NCI-H2171 treated with DMSO at 0.1 percent for 48 hours (cell line): ENCODE measurements at places on chromosomes 4 and X.
A peak's percentile ranks its signal among the peaks of the same experiment; 100 is the strongest.

- DNase-seq = no peak
Observed at GRCh38 chr4:75655562-75655961, 17.6 kb downstream of the G3BP2 start.

DNA sequence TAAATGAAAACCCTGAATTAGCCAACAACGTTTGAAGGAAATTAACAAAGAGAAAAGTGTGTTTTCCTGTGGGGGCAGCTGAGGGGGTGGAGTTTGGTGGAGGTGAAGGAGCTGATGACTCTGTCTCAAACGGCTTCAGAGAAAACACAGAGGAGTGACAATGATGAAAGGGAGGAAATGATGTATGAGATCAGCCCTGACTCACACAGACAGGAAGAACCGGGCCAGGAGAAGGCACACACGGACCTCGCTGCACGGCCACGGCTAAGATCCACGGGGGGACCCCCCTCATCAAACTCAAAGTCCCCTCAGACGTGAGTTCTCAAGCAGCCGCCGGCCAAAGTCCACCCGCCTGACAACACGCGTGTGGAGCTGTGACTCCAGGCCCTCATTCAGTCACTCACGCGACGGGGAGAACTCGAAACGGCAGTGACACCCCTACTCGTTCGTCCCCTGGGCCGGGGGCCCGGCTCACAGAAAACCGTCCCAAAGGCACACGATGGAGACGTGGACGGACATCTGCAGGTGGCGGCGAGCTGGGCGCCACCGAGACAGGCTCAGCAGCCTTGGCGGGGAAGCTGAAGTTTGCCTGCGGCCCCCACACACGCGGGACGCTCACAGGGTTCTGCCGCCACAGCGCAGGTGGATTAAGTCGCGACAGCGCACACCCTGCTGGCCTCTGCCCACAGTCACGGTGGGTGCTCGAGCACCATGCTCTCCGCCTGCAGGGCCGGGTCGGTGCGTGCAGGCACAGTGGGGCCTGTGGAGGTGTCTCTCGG lies 28.8 kb downstream of the PPP2R3B start:
- DNase-seq = no peak

DNA sequence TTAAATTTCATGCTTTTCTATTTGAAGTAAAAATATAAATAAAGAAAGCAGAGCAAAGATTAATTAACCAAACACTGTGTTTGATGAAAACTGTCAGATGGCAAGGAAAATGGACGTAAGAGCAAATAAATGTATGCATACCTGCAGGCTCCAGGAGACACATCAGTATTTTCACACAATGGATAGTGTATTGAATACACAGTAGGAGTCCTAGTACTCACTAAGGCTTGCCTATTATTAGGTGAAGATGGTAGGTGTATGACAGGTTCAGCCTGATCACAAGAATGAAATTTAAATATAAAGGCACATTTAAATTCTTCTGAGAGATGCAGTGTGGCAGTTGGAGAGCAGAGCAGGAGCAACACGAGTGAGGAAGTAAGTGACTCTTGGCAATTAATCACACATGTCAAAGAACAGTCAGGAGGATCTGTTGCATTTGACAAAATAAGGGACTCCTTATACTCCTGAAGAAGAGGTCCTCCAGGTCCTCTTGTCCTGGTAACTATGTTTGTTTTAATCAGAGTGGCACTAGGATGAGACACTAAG lies 106.0 kb upstream of the NDST4 start:
- DNase-seq = no peak

DNA sequence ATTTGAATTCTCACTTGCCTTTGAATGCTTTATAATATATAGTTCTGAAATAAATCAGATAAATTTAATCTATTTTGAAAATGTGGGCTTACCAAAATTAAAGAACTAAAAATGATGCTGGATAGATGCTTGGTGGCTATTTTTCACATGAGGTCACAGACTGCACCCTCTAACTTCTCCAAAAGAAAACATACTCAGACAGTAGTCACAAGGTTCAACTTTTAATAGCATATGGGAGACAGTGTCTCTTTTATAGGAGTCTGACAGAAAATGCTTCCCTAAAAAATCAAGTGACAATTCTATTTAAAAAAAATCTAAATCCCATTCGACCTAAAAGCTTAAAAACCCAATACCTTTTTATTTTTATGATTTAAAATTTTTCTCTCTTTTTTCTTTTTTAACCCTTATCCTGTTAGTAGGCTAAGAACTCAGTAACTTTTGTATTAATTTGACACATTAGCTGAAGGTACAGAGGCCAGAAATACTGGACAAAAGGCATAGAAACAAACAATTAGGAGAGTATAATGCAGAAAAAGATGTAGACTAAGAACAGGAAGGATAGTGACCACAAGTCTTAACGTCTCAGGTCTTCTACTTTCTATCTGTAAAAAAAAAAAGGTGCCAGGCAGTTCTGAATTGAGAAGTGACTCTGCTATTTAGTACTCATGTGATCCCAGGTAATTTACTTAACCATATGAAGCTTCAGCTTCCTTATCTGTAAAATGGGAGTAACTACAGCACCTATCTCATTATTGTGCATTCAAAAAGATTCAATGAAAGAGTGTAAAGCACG lies 7.6 kb downstream of the TIGD4 start:
- DNase-seq = no peak

DNA sequence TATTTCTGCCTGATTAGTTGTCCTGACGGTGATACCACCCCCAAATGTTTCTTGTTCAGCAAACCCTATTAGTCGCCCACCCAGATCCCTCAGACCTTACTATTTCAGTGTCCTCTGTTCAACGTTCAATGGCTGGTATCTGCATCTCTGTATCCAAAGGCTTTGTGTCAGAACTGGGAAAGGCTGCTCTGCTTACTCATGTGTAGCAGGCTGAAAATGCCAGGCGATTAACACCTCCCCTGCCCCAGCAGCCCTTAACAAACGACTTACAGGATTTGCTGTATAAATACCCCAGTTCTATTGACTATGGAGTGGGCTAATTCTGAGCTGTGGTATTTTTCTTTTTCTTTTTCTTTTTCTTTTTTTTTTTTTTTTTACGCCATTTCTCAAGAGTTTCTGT lies 415.0 kb downstream of the ZNF674 start:
- DNase-seq = no peak

DNA sequence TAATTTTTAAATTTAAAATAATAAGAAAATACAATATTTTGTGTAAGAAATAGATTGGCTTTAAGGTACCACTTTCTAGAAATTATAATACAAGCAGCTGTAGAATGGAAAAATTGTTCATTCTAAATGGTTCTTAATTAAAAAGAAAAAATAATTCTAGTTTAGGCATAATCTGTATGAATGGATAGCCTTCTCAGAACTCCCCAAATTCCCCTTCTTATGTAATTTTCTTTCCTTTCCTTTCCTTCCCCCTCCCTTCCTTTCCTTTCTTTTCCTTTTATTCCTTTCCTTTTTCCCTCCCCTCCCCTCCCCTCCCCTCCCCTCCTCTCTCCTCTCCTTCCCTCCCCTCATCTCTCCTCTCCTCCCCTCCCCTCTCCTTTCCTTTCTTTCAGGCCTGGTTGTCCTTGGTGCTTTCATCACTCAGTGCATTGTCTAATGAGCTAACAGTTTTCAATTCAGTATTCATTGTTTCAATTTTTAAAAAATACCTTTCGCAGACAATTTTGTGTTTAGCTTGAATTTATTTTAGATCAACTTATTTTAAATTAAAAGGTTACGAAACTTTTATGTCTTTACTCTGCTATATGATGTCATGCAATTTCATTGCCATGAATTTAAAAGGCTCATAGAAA lies 28.8 kb downstream of the LRIT3 start:
- DNase-seq = no peak

GRCh38 chrX:112997991-112998390 lies 157.4 kb upstream of the AMOT start:
- no peak for DNase-seq

DNA sequence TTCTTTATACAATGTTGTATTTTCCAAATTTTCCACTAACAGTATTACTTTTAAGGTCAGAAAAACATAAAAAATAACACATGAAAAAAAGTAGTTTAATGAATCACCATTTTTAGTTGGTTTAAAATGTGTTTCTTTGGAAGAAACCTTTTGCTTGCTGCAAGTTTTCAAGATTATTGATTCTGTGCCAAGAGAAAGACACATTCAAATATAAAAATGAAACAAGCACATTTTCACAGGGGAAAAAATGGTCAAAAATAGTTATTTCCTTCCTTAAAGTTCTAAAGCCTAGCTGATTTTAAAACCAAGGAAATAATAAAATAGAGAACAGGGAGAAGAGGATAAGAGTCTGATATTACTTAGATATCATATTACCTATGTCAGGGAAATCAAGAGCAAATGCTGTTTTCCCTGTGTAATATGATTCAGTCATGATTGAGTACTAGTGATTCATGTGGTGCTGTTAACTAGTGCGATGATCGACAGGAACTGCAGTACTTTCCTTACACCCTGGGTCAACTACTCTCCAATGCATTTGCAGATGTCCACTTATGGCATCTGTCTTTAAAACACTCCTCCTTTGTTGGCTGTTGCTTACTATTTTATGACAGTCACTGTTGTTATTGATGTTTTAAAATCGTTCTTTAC lies 103.8 kb downstream of the CAMK2D start:
- peak; percentile 69 for DNase-seq

GRCh38 chr4:15197005-15197404 lies 194.7 kb downstream of the CPEB2 start:
- no peak for DNase-seq

- DNase-seq = peak; percentile 79
Observed at GRCh38 chr4:84032372-84032771, 466.7 kb downstream of the NKX6-1 start.

DNA sequence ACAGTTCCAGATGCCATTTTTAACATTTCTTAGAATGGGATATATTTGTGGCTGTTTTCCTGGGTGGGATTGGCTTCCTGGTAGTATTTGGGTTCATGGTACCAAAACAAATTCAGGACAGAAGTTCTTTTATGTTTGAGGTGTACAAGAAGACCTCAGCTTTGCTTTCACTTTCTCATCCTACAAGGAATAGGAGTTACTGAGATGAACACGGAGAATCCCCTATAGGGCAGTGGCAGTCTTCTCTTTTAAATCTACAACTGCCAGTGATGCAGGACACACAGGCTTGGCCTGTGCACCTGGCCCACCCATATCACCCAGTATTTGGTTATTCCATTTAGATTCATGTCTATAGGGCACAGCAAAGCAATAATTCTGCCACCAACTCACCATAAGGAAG lies 35.2 kb downstream of the SLC10A7 start:
- DNase-seq = no peak

GRCh38 chr4:147805946-147806345 lies 74.1 kb downstream of the ARHGAP10 start:
- no peak for DNase-seq

DNA sequence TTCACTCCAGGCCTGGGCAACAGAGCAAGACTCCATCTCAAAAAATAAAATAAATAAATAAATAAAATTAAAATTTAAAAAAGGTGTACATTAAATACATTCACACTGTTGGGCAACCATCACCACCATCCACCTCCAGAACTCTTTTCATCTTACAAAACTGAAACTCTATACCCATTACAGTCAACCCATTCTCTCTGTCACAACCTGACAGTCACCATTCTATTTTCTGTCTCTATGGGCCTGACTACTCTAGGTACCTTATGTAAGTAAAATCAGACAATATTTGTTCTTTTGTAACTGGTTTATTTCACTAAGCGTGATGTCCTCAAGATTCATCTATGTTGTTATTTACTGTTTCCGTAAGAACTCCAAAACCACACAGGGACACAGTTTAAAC lies 59.6 kb downstream of the FRYL start:
- no peak for DNase-seq

DNA sequence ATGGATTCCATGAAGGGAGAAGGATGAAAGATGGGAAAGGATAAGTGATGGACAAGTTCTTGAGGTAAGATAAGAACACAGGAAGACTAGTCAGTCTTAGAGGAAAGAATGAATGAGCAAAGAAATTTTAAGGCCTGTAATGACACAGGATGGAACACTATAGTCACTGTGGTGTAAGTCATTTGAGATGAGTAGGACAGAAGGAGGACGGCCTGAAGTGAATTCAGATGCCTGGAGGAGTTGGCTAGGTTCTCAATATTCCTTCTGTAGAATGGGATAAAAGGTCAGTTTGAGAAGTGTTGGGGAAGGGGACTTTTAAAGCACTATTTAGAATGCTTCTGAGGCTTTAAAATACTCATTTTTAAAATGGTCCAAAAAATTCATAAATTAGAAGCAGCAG lies 3.9 kb downstream of the MSMO1 start:
- no peak for DNase-seq

- no peak for DNase-seq
Observed at GRCh38 chr4:154368060-154368459, 123.5 kb downstream of the DCHS2 start.

- no peak for DNase-seq
Observed at GRCh38 chr4:123788577-123788976, 392.0 kb downstream of the SPRY1 start.

- no peak for DNase-seq
Observed at GRCh38 chr4:168794881-168795280, 215.2 kb downstream of the CBR4 start.

GRCh38 chr4:127708985-127709384 lies 21.2 kb upstream of the SLC25A31 start:
- DNase-seq = no peak

GRCh38 chrX:1224954-1225353 lies 12.5 kb upstream of the CRLF2 start:
- DNase-seq = no peak

- no peak for DNase-seq
Observed at GRCh38 chrX:20412871-20413486, 146.3 kb upstream of the RPS6KA3 start.

GRCh38 chr4:5823542-5824211 lies 69.2 kb downstream of the CRMP1 start:
- DNase-seq = no peak

DNA sequence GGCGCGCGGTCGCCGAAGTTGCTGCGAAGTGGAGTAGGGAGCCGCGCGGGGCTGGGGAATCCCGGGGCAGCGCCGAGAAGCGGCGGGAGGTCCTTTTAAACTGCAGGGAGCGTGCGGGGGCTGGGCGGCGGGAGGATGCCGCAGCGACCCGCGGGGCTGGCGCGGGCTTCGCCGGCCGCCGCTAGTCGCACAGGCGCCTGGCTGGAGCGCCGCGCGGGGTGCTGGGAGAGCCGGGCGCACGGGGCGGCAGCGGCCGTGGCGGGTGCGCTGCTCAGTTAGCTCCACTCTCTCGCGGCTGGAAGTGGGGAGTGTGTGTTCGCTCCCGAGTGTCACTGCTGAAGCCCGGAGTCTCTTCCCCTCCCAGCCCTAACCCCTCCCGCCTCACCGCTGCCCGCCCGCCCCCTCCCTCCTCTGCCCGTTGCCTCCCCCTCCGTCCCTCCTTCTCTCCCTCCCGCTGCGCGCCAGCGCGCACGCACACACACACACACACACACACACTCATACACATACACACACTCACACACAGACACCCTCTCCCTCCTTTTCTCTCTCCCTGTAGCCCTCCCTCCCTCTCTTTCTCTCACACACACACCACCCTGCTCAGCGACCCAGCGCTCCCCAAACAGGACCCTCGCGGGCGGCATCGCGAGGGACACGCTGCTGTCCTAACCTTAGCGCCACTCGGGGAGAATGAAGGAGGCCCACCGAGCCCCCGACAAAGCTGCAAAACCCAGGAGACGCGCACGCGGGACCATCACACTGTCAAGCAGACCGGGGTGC lies at the start of gene NDNF:
NDNF (minus strand) TSS at position 312 of the 780 bp plus-strand sequence. CDS start 26,698 bp downstream, outside the sequence.
- no peak for DNase-seq

- no peak for DNase-seq
Observed at GRCh38 chrX:106931831-106932491, 11.8 kb downstream of the CLDN2 start.

GRCh38 chrX:7146020-7146702 lies 1.4 kb upstream of the STS start:
- DNase-seq = no peak

GRCh38 chr4:67333664-67334063 lies 211.6 kb downstream of the CENPC start:
- DNase-seq = no peak
